Activated naive CD4-positive, alpha-beta T cell treated with Interleukin-2 at 50 U/mL for 16 hours (primary cell): ENCODE measurements at places on chromosomes 6 and 20.

GRCh38 chr20:17664025-17664633, 17.9 kb downstream of the RRBP1 start:
- peak; percentile 16 for DNase-seq

- no peak for DNase-seq
Observed at GRCh38 chr6:125867483-125867942, 76.8 kb downstream of the NCOA7 start.

DNA sequence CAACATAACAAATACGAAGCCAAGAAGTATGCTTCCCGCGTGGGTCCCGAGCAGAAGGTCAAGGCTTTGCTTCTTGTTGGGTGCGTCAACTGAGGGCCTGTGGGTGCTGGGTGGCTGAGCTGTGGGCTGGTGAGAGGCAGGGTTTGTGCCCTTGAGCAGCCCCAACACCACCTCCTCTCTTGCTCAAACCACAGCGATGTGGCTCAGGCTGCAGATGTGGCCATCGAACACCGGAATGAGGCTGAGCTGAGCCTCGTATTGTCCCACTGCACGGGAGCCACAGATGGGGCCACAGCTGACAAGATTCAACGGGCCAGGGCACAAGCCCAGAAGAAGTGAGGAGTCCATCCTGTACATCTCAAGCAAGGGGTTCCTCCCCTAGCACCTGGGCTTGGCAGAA, 7.0 kb upstream of the PTPRA start:
- no peak for DNase-seq

DNA sequence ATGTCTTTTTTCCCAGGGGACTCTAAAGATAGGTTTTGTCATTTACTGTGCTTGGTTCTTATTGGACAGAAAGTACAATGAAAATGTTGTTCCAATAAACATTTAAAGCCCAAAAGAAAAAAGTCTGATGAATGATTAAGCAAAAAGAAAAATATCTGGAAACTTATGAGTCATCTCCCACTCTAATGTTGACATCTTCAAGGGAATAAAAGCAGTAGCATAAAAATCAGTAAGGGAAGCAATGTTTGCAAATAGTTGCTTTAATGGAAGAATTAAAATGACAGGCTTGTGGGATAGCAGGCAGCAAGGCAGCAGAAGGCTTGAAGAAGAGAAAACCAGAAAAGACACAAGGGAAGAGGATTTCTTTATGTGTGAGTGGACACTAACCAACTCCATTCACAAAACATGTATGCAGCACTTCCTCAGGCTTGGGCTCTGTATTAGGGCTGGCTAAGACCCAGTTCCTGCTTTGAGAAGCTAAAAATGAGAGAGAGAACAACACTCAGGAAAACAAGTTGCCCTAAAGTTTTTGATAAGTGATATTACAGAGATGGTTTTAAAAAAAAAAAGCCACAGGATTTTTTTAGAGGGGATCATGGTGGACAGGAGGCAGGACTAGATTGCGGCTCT, 263.2 kb upstream of the NT5E start:
- no peak for DNase-seq

DNA sequence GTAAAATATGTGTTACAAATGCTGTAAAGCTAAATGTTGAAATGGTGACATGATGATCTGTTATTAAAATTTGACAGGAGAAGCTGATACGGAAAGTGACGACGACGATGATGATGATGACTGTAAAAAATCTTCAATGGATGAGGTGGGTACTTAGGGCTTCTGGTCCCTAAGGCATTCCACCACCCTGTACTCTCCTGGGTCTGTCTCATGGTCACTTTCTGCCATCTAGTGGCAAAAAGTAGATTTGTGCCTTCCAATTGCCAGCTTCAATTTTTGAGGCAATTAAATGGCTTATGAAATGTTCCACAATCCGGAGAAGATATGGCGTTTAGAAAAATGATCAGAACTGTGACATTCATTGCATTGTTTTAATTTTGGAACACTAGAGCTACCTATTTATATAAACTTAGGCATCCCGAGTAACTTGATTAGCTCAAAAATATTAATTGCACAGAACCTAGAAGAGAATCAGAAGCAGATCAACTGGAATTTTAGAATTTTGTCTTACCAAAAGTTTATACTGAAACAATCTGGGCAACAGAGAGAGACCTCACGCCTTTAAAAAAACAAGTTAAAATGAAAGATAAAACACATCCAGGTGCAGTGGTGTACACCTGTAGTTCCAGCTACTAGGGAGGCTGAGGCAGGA, 346.5 kb upstream of the PLCB4 start:
- peak; percentile 5 for DNase-seq

GRCh38 chr6:24504649-24505586, 10.1 kb downstream of the ALDH5A1 start:
- DNase-seq = no peak

GRCh38 chr20:19975436-19975799, 41.7 kb upstream of the NAA20 start:
- no peak for DNase-seq

GRCh38 chr6:33790379-33790778, 1.4 kb upstream of the LEMD2 start:
- DNase-seq = no peak

DNA sequence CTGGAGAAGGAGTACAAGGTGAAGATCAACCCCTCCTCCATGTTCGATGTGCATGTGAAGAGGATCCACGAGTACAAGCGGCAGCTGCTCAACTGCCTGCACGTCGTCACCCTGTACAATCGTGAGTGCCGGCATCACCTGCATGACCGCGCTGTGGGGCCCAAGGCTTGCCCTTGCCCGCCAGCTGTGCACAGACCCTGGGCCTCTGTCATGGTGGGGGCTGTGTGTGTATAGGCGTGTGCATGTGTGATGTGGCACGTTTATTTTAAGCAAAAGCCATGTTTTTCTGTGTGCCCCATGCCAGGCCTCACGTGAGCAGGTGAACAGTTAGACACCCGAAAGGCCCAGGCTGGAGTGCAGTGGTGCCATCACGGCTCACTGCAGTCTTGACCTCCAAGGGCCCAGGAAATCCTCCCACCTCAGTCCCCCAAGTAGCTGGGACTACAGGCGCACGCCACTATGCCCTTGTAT, 36.3 kb downstream of the PYGB start:
- DNase-seq = no peak

DNA sequence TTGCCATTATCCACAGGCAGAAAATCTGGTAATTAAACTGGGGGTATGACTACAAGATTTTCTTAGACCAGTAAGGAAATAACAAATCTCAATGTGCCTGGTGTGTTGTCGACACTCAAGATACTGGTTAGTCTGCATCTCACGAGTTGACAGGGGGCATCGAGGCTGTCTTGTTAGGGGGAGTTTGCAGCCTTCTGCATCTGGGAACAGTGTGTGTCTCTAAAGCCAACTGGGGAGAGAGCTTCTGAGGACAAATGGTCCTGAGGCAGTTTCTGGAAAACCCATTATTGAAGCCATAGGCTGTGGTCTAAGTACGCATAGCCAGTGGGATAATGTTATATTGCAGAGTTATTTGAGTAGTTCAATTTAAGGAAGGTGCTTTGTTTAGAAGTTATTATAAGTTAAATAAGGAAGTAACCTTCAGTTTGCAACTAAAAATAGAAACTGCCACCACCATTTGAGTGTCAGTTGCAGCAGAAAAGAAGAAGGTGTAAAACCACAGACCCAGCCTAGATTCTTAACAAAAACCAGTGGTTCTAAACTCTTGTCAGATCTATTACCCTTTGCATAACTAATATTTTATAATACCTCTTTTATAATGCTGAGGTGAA, 15.4 kb upstream of the MAPK13 start:
- DNase-seq = no peak

DNA sequence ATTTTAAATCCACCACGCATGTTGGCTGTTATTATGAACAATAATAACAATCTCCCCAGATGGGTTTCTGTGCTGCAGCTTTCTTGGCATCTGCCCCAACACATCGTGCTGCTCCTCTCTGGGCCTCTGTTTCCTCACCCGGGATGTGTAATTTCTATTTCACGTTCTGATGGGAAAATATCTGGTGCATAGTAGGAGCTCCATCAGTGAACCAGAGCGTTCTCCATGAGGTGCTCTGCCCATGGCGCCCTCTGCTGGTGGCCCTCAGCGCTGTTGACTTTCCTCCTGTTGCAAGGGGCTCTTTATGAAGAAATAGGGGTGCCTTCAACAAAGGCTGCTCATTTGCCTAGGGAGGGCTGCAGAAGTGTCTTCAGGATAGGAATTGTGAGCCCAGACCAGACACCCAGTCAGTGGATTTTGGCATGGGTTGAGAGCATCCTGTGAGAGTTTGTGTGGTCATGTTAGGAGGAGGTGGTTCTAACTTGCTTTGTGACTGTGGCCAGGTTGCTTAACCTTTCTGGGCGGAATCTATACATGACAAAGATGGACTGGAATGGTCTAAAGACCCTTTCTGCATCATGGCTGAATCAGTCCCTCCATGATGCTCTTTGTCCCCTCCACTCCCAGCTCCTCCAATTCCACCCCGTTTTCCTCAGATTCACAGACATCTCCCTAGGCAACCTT, 8.1 kb downstream of the SCRT2 start:
- peak; percentile 67 for DNase-seq

GRCh38 chr20:3995749-3996320, 19.5 kb downstream of the RNF24 start:
- no peak for DNase-seq

- DNase-seq = no peak
Observed at GRCh38 chr20:63062188-63063140, 55.7 kb upstream of the BHLHE23 start.

DNA sequence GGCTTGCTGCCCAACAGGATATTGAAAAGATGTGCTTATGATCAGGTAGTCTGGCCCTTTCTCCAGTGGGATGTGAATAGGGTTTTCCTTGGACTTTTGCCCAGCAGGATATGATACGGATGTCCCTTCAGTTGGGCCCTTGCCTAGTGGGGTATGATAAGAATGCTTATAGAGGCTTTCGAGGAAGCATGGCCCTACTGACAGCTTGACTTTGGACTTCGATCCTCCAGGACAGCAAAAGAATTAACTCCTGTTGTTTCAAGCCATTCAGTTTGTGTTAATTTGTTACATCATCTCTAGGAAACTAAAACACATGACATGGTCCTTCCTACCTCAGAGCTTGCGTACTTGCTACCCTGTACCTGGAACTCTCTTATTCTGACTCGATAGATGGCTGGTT, 9.7 kb upstream of the ZNF334 start:
- DNase-seq = no peak

GRCh38 chr20:41862476-41862875, 244.3 kb upstream of the CHD6 start:
- DNase-seq = no peak

DNA sequence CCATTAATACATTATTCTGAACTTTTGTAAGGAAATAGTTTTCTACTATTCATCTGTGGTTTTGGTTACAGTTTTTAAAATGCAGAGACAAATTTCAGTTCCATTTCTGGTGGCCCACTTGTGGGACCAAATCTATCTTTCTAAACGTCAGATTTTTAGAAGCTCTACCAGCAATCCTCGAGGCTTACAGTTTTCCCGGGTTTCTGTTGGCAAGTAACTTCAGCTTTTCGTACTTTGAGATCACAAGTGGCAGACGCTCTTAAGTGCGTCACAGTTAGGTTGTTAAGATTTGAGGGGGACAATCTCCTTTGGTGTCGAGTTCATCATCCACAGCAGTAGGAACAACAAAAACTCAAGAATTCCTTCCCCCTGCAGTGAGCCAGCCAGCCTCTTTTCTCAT, 60.0 kb downstream of the JARID2 start:
- DNase-seq = no peak

GRCh38 chr6:151136141-151136755, 103.5 kb upstream of the AKAP12 start:
- no peak for DNase-seq

GRCh38 chr6:170057961-170058877, 232.7 kb downstream of the DLL1 start:
- no peak for DNase-seq

DNA sequence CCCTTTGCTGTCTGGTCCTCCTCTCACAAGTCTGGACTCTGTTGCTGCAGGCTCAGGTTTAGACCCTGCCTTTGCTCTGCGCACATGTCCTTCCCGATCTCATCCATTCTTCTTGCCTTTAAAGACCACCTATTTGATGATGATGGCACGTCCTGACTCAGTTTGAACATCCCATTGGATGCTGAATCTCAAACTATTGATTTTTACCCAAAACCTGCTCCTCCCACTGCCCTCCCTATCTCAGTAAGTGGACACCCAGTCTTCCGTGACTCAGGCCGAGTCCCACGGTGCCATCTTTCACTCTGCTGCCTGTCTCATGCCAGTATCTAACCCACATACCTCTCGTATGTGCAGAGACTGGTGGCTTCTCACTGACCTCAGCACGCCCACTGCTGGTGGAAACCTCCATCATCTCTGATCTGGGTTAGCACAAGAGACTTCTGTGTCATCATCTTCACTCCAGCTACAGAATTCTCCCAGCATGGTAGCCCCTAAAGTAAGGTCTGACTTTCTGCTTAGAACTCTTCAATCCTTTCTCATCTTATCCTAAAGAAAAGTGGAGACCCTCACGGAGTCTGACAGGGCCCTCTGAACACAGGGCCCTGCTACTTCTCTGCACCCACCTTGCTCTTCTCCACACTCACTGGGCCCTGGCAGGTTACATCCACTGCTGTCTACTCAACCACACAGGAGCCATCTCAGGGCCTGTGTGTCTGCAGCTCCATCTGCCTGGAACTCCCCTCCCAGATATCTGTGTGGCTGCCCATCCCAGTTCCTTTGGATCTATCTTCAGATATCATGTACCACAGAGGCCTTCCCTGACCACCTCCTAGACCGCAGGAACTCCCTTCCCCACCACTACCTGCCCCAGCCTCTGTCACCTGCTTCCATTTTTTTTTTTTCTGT, 387.1 kb upstream of the AGPAT4 start:
- DNase-seq = no peak

DNA sequence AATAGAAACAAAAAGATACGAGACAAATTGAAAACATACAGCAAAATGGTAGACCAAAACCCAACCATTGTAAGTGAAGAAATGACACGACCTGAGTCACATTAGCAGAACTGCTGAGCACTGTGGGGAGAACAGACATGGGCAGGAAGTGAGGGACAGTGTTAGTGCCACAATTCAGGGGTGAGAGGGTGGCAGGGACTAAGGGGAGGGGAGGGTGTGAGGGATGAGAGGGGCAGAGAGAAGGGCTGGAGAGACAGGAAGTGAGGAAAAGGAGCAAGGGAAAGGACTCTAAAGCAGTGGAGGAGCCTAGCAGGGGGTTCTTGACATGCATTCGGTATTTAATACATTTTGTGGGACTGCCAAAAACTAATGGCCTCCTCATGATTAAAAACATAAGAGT, 45.0 kb upstream of the TRIM26 start:
- DNase-seq = peak; percentile 4

GRCh38 chr6:161189891-161190290, 84.0 kb downstream of the AGPAT4 start:
- no peak for DNase-seq

GRCh38 chr6:32190911-32191677, 1.1 kb upstream of the PBX2 start:
- no peak for DNase-seq

DNA sequence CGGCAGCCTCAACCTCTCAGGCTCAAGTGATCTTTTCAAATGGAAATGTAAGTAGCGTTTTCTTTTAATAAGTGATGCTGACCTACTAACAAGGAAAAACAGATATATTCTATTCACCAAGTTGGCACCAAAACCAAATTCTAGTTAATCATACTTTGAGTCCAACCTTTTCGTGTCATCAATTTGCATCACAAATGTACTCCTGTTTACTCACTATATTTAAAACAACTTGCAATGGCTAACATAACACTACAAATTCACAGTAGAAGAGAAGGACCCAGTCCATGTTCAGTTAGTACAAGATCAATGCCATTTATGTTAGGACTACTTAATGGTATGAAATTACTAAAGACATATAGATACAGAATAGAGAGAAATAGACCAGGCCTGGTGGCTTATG, 50.0 kb downstream of the MDN1 start:
- DNase-seq = no peak

- peak; percentile 46 for DNase-seq
Observed at GRCh38 chr6:36028088-36028876, 674 bp downstream of the MAPK14 start.
